ENCODE measurements at places on chromosomes 13 and 19. TPM values are rescaled to one million over a fixed set of nuclear protein-coding genes. Genes with fewer than 3 reads are reported as not detected.
A peak's percentile ranks its signal among the peaks of the same experiment; 100 is the strongest.

DNA sequence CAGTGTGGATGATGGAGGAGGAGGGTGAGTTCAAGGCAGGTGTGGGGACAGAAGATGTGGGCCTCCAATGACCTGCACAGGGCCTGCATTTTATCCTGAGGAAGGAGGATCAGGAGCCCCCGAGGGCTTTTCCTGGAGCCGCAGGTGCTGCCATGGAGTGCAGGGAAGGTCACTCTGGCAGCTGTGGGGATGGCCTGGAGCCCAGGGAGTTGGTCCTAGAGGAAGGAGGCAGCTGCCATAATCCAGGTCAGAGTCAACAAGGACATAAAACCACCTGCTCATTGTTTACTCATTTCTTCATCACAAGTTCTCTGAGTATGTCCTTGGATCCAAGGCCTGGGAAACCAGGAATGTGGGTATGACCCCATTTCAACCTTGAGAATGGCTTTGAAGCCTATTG, 87.2 kb downstream of the SCGB2B2 start:
- DNase-seq, result no peak

GRCh38 chr13:42394361-42394708, 122.4 kb downstream of the AKAP11 start:
- no peak for DNase-seq

GRCh38 chr13:33050161-33050560, 33.9 kb downstream of the KL start:
- DNase-seq, result no peak

- DNase-seq, result no peak
These were observed 4.3 kb downstream of the FOSB start for GRCh38 chr19:45471931-45472562.

DNA sequence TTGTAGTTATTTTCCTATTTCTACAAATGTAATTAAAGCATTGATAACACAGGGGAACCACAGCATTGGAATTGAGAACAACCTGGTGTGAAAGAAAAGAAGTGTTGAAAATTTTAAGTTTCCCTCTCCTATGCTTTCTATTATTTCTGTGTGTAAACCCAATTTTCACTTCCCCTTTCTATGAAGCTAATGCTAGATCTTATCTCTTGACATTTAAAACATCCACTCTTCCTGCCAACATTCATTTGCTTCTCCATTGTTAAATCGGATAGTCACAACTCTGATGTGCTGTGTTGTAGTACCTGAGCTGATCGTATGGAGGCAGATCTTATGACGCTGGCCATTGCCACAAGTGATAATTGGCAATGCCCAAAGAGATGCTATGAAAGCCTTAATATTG, 203.0 kb downstream of the ITGBL1 start:
- DNase-seq, result no peak

GRCh38 chr13:78759704-78760103, 100.7 kb upstream of the OBI1 start:
- DNase-seq, result peak; percentile 5

DNA sequence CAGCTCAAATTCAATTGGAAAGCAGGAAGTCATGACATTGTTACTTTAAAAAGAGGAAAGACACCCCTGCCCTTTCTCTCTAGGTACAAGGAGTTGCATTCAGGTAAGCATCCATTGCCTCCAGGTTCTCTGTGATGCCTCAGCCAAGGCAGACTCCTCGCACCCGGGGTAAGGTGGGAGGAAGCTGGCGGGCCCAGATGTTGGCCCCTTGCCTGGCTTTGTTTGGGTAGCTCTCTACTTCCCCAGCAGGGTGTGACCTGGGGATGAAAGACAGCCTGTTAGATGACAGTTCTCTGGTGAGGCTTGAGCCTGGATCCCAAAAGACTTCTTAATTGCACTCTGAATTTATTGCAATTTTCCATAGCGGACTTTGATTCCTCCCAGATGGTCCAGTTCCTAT, 25.6 kb downstream of the SHISA2 start:
- DNase-seq, result no peak

DNA sequence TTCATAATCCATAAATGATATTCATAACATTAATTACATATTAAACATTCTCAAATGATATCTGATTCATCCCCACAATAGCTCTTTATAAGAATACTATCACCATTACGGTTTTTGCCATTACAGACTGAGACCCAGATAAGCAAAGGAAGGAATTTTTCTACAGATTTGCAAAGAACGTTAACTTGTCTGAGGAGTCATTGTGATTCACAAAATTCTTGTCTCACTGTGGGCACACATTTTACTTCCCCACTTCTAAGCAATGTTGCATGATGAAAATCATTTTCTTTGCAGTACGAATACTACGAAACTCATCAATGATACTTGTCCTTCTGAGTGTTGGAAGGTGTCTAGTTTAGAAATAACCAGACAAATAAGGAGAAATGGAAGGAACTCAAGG, 70.1 kb downstream of the NALCN start:
- DNase-seq, result no peak

DNA sequence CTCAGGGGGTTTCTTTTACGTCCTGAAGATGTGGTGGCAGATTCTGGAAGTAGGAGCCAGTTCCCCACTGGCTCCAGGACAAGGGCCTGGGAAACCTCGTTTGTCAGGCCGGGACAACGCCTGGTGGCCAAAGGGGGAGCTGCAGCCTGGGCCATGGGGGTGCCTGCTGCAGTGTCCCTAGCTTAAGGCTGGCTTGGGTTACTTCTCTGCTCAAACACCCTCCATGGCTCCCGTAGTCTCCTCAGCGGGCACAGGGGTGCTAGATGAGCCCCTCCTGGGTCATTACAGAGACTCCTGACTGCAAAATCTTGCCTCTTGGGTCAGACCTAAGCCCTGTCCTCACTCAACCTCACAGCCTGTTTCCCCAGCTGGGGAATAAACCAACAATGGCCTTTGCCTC, 14.7 kb downstream of the CILP2 start:
- DNase-seq, result no peak

DNA sequence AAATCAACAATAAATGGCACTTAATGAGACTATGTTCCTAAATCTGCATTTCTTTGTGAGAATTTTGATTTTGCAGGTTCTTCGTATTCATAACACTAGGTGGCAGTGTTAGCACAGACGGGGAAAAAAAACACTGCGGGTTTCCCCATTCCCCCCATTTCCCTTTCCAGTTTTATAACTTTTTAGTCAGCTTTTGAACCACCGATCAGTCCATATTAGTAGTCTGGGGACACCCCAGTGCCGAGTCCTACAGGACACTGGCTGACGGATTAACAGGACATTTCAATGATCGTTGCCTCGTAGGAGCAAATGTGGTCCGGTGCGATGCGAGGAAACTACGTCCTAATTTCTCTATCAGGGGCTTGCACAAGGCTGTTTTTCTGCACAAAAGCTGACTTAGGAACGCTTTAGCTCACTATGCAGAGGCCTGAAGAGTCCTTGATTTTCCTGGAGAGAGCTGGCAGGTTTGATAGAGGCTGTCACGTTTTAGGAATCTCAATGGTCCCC, 234.3 kb downstream of the LMO7 start:
- no peak for DNase-seq

DNA sequence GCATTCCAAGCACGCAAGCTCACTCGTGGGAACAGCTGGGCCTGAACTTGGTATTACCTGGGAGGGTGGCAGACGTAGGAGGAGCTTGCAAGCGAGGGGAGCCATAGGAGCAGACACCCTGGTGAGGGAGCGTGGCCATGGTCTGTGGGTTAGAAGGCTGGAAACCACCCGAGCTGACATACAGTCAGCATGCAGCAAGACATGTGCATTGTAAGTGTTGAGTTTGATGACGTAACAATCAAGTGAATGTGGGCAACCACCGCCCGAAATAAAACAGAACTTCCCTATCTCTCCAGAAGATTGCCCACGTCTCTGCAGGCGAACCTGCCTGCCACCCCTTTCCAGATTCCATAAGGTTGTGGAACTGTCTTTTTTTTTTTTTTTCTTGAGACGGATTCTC, 26.8 kb downstream of the UBXN6 start:
- no peak for DNase-seq

DNA sequence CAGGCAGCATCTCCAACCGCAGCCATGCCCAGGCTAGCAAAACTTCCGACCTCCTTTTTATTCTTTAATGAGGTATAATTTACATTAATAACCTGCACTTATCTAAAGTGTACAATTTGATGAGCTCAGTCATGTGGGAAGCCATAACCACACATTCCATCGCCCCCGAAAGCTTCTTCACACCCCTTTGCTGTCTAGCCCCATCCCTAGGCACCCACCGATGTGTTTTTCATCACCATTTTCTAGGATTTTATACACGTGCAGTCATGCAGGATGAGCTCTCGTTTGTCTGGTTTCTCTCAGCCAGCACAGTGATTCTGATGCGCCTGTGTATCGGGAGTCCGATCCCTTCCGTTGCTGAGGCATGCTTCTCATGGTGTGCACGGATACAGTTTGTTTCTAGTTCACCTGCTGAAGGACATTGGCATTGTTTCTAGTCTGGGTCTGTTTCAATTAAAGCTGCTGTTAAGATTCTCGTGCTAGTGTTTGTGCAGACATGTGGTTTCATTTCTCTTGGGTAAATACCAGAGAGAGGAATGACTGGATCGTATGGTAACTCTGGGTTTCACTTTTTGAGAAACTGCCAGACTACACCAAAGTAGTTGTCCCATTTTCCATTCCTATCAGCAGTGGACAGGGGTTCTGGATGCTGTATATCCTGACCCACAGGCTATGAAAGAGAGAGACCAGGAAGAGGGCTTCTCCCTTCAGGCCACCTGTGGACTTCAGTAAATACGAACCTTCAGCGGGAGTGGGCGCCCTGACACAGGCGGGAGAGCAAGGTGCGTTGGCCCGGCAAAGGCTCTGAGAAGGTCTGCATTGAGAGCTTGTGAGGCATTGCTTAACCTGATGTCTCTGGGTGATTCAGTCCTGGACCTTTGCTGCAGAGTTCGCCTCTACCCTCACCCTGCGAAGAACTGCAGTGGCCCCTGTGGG, 4.9 kb downstream of the AP1M1 start:
- DNase-seq, result no peak

PNMA8B gene
- not detected for polyA plus RNA-seq

LYPD3 gene
- 2.6 TPM for polyA plus RNA-seq

MUC16 gene
- not detected for polyA plus RNA-seq

ELAVL3 gene
- 0.03 TPM for polyA plus RNA-seq

SSC5D gene
- 0.03 TPM for polyA plus RNA-seq

LSR gene
- 79.2 TPM for polyA plus RNA-seq

HIF3A gene
- 0.38 TPM for polyA plus RNA-seq

SIGLEC5 gene
- polyA plus RNA-seq, result not detected

All from HepG2 (cell line).